SJCRH30 (cell line): ENCODE measurements at places on chromosomes 16 and 17. TPM values are rescaled to one million over a fixed set of nuclear protein-coding genes. Genes with fewer than 3 reads are reported as not detected.

CACNG3 gene
- 0.02 TPM in 1 of 2 replicates, not detected in the other for total RNA-seq

DNA sequence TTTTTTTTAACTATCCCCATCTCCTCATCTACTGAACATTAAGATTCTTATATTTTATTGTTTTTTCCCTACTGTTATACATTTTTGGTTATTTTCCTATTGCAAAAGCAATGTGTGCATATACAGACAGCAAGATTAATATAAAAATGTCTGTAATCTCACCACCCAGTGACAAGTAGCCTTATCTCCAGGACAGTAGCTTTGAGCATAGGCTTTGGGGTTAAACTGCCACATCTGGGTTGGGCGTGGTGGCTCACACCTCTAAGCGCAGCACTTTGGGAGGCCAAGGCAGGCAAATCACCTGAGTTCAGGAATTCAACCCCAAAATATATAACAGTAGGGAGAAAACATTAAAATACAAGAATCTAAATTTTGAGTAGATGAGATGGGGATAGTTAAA lies 27.4 kb upstream of the SSTR2 start:
- no peak for DNase-seq

- no peak for DNase-seq
Measured at GRCh38 chr17:50688245-50688644, 19.5 kb downstream of the ANKRD40 start.

DNA sequence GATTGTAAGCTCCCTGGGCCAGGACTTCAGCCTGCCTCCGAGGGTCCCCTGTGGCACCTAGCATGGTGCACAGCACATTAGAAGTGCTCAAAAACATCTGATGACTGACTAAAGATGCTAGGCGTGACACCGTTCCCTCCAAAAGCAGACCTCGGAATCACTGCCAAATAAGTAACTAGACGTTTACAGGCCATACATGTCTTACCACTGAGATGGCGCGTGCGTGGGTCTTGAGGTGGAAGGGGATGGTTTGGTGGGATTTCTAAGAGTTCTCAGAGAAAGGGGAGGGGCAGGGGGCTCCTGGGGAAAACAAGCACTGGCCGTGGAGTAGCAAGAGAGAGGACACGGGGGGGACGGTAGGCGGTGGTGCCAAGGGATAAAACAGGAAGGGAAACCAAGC lies 12.4 kb downstream of the MPO start:
- DNase-seq = no peak
